ENCODE measurements at places on chromosomes 3 and 15.
A peak's percentile ranks its signal among the peaks of the same experiment; 100 is the strongest.

DNA sequence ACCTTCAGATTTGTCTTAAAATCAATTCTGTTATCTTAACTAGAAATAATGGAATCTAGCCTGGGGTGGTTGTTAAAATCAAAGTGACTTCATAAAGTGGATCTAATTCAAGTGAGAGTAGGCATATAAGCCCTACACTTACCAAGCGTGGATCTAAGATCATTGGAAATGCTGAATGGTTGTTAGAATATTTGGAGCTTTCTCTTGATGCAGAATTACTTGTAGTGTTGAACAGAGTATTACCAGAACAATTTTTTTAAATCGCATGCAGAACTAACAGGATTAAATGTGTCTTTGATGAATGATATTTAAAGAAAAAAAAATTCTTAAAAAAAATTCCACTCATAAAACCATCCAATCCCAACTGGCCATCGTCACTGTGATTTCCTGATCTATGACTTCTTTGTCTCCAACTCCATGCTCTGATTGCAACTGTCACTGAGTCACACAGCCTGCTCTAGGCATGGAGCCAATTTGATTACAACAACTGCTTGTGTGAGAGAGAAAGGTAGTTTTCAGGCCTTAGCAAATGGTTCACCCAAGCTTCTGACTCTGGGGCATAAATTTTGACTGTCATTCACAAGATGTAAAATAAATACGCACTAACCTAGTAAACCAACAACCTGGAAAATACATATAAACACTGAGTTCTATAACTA is 25.9 kb upstream of the SPRED1 start:
- DNase-seq = no peak

GRCh38 chr3:59655418-59656015 is 605.7 kb upstream of the CFAP20DC start:
- no peak for DNase-seq

- DNase-seq = no peak
Measured at GRCh38 chr15:41291065-41291631, 41.2 kb downstream of the OIP5 start.

DNA sequence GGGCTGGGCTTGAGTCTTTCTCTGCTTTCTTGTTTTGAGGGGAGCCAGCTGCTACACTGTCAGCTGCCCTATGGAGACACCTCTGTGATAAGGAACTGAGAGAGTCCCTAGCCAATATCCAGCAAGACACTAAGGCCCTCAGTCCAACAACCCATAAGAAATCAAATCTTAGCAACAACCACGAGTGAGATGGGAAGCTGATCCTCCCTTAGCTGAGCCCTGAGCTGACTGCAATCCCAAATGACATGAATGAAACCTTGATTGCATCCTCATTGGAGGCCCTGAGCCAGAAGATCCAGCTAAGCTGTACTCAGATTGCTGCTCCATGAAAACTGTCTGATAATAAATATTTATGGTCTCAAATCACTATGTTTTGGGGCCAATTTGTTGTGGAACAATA is 302.1 kb upstream of the MME start:
- DNase-seq = no peak

DNA sequence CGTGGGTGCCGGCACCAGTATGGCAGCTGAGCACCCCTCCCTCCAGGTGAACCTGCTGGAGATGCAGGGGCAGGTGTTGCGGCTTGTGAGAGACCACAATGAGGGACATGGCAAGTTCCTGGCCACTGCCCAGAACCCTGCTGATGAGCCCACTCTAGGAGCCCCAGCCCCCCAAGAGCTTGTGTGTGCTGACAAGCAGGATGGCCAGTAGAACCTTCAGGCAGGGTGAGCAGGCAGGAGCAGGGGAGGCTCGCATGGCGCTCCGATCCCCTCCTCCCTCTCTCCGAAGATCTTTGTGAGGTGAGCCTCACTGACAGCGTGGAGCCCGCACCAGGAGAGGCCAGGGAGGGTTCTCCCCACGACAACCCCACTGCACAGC is 29.8 kb downstream of the NGRN start:
- no peak for DNase-seq

- DNase-seq = peak; percentile 58
Measured at GRCh38 chr3:42733501-42734262, 31.1 kb upstream of the HHATL start.

GRCh38 chr3:193021506-193022010 is 103.9 kb upstream of the MB21D2 start:
- DNase-seq = no peak

DNA sequence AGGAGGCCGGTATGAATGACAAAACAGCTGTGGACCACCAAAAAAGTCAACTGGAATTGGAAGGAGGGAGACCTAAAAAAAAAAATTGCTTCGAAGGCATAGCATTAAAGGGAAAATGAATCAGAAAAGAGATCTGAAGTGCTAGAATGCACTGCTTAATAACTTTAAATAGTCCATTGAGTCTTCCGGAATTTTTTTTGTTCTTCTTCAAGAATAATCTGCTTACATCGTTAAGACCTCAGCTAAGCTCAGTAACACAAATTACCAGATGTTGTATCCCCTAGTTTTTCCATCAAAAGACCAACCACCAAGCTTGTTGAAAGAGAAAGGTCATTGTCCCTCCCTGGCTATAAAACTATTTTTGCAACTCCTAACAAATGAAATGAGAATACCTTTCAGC is 560.5 kb downstream of the NR2F2 start:
- DNase-seq = no peak

DNA sequence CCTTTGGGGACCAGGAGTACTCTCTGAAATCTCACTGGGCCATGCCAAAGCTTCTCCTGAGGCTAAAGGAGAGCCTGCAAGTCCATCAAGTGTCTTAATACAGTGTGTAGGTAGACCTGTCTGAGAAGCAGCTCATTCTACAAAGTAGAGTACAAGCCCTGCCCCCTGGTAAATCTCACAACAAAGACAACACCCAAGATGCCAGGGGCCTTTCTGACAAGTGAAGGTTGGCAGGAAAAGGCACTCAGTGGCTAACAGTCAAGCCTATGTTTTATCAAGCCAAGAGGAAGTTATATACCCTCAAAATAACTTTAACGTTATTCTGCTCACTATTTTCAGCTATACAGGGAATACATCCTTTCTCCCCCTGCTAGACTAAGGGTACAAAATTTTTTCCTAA is 58.3 kb downstream of the NMNAT3 start:
- no peak for DNase-seq

DNA sequence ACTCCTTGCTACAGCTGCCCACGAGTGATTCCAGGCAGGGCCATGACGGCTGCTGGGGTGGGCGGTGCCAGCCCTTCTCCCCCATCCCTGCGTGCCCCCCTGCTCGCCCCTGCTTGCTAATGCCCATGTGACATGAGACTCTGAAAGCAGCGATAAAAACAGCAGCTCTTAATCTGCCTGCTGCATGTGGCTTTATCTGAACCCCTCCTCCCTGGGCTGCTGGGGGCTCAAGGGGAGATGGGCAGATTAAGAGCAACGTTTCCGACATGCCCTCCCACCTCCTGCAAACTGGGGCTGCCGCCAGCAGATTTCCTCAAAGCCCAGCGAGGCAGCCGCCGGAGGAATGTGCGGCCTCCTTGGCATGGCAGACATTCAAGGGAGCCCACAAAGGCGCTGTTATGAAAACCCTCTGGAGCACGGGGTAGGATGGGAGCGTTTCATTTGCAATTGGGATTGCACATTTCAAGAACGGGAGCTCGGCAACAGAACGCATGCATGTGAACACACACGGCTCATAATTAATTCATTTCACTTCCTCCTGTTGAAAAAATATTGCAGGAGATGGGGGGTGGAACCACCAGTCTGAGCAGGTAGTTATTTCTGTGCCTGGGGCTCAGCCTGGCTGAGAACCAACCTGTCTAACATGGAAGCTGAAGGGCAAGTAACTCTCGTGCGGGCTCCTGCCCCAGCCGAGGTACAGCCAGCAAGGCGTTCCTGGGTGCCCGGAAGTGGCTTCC is 504.2 kb upstream of the PROK2 start:
- DNase-seq = no peak

GRCh38 chr3:49017971-49018706 is at the start of gene DALRD3:
DALRD3 (minus strand) TSS chr3:49018580; CDS start chr3:49018564, 16 bp downstream.
- DNase-seq = peak; percentile 86

DNA sequence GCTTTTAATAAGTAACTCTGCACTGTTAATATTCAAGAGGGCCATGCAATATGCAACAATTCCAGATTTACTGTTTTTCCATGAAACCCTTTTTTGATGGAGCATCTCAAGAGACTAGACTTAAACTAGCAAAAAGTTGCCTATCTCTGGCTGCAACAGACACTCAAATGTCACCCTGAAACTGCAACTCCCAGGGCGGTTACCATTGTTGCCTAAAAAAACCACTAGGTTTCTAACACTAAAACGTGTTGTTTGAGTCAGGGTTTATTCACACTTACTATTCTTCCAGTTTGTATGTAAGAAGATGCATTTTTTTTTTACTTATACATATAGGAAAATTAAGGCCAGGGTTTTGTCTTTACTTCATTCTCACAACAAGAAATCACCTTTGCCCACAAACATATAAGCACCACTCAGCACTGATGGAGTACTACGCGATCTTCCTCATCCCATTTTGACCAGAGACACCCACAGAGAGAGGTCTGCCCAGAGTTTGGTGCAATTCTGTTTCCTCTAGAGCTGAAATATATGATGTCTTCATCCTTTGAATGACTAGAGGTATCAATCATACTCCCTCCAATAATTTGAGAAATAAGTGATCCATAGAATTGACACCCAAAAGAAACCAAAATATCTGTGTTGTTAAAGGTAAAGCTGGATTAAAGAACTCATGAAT is 124.0 kb upstream of the SNTN start:
- DNase-seq = no peak

DNA sequence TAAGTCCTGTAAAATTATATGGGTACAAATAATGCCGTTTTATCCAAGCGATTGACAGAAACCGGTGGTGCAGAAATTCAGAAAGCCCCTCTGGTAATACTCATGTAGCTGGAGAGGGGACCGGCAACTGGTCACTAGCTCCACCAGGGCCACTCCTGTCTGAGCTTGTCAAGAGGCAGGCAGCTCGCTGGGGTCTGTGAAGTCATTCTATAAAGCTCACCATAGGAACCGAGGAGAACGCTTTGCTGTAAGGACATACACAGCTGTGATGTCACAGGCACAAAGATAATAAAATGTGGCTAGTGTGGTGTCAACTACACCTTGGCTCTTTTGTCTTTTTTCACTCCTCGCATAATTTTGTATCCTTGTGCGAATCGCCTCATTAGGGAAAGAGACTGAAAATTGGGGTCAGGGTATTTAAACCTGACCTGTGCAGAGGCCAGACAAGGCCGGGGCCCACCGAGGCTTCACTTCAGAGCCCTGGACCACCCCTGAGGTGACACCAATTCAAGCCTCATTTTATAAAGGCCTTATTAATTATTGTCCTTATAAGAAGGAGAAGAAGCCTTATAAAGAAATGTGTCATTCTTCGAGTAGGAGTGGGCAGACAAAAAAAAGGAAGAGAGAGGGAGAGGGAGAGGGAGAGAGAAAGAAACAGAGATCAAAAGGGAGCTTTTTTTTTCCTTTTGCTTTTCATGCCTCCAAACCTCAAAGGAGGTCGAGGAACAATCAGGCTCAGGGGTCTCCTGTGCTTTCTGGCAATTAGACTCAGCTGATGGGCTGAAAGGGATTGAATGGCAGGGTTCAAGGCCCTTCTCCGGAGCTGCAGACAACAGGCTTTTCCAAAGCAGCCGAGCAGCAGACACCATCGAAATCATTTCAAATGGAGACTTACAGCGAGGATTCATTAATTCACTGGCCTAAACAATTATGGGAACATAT is 813.3 kb upstream of the ARRDC4 start:
- no peak for DNase-seq

GRCh38 chr3:115792206-115792955 is 169.1 kb downstream of the GAP43 start:
- no peak for DNase-seq

DNA sequence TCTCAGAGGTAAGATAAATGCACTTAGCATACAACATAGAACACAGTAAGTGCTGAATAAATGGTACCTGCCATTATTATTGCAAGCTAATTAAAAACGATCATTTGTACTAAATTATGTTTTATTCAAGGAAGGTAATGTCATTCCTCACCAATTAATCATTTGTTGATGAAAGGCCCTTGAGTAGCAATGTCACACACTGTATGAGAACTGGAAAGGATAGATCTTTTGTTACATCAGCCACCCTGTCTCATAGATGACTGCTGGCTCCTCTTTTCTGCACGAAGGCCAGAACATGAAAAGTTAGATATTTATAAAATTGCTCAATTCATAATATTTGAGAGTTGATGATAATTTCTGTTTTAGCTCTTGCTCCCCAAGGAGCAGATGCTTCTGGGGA is 415.4 kb downstream of the RBMS3 start:
- DNase-seq = no peak

DNA sequence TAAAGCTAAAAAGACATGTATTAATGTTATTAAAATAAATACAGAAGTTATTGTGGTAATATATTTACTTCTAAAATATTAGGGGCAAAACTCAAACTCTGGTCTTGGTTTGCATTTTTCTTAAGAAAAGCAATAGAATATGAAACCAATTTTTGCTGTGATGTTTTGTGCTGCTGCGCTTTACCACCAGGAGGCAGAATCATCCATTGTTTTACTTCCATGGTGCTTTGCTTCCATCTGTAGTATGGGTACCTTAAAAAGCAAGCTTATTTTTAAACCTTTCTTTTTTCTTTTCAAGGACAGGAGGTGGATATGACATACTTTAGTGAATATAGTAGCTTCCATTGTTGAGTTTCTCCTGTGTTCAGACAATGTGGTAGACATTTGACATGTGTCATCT is 46.6 kb upstream of the MRPL3 start:
- DNase-seq = no peak

GRCh38 chr3:106288781-106289180 is 420.0 kb upstream of the CBLB start:
- DNase-seq = no peak

DNA sequence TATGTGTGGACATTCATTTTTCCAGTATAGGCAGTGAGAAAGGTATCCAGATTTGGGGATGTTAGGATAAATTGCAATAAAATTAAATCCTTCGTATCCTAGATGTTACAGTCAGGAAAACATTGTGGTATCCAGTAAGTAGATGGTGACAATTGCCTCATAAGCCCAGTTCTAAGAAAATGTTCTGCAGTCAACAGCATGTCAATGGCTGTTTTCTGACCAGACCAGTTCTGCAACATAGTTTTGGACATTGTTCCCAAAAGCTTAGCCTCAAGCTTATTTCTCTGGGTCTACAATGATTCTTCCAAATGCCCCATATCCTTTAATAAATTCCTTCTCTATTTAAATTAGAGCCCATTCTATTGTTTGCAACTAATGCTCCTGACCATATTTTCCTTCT is 480.7 kb downstream of the FHIT start:
- no peak for DNase-seq

DNA sequence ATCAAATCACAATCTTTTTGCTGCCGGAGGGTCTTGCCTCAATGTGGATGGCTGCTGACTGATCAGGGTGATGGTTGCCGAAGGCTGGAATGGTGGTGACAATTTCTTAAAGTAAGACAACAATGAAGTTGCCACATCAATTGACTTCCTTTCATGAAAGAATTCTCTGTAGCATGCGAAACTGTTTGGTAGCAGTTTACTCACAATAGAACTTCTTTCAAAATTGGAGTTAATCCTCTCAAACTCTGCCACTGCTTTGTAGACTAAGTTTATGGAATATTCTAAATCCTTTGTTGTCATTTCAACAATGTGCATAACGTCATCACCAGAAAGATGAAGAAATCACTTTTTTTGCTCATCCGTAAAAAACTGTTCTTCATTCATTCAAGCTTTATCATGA is 65.8 kb downstream of the B3GNT5 start:
- no peak for DNase-seq

GRCh38 chr15:89101302-89102193 is 13.3 kb downstream of the ABHD2 start:
- no peak for DNase-seq

All from activated effector memory CD4-positive, alpha-beta T cell treated with anti-CD3 and anti-CD28 coated beads, Interleukin-2, amount 50 U/mL, for 16 hours (primary cell).